NCI-H2081 (cell line): ENCODE measurements at places on chromosomes 2 and 18.

DNA sequence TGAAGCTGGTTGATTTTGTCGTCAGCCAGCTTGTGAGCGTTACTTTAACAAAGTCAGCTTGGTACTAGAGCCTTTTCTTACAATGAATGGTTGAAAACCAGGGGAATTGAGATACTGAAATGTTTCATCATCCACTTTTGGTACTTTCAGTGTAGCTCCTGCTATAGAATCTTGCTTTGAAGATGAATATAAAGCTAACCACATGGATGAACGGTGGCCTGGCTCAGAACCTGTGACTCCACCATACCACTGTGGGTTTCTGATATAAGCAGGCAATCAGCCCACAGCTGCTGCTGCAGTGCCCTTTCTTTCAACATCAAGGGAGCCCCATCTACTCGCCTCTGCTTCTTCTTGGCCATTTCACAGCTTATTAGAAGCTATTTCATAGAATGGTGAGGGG is 53.2 kb upstream of the GPR45 start:
- DNase-seq: no peak

GRCh38 chr2:23241121-23241520 is 143.9 kb upstream of the KLHL29 start:
- DNase-seq: no peak

DNA sequence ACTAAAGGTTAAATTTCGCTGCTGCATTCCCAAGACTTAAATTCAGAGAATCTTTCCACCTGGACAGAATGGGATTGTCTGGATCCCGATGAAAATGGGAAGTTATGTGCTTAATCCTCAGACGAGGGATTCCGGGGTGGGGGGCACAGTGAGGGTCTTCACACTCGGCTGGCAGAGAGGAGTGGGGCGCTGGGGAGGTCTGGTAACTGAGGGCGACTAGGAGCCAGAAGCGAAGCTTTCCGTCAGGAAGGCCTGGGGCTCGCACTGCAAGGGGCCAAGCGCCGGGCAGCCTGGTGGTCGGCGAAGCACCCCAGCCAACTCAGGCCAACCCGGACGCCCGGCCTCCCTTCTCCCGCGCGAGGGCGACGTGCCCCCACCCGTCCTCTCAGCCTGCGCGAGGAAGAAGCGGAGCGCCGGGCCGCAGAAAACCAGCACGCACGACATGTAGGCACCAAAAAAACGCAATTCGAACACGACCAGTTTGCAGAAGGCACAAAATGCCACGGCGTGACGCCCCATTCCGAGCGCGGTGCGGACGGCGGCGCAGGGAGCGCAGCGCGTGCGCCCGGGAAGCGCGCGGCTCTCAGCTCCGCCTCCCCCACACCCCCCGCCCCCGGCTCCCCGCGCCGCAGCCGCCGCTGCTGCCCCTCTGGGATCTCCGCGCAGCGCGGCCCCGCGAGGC is 188.1 kb downstream of the ZEB2 start:
- no peak for DNase-seq

- DNase-seq: no peak
These were observed 127.3 kb downstream of the TTN start for GRCh38 chr2:178679891-178680290.

GRCh38 chr2:106868275-106868674 is 17.7 kb downstream of the ST6GAL2 start:
- no peak for DNase-seq

DNA sequence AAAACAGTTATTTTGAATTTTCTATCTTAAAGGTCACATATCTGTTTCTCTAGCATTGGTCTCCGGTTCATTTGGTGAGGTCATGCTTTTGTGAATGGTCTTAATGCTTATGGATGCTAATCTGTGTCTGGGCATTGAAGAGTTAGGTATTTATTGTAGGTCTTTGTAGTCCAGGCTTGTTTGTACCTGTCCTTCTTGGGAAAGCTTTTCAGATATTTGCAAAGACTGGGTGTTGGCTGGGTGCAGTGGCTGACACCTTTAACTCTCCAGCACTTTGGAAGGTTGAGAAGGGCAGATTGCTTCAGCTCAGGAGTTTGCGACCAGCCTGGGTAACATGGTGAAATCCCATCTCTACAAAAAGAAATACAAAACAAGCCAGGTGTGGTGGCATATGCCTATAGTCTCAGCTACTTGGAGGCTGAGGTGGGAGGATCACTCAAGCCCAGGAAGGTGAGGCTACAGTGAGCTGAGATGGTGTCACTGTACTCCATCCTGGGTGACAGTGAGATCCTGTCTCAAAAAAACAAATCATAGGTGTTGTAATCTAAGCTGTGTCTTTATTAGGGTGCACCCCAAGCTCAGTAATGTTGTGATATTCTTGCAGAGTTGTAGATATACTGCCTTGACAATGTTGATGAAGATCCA is 82.3 kb downstream of the FAM117B start:
- no peak for DNase-seq
